AML-193 (cell line): ENCODE measurements at places on chromosomes 7 and 10.

GRCh38 chr10:75774783-75775490 lies 343.5 kb downstream of the LRMDA start:
- no peak for DNase-seq

DNA sequence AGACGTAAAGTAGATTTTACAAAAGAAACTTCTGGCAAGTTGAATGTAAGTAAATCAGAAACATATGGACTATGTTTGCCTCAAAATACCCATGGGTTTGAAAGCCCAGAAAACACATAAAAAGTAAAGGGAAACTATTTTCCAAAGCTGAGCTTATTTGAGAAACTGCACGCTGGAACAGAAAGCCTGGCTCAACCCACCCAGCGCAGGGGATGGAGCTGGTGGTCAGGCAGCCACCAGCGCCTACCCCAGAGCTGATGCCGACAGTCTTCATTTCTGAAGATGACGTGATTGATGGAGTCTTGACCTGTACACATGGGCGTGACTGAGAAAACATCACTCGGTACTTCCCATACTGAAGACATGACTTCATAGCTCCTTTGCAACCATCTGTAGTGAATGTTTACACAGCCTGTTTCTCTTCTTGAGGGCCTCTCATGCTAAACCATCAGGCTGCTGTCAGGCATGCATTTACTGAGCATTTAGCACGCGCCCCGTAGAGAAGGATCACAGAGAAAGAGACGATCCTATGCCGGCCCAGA lies 232.6 kb upstream of the AUTS2 start:
- no peak for DNase-seq

DNA sequence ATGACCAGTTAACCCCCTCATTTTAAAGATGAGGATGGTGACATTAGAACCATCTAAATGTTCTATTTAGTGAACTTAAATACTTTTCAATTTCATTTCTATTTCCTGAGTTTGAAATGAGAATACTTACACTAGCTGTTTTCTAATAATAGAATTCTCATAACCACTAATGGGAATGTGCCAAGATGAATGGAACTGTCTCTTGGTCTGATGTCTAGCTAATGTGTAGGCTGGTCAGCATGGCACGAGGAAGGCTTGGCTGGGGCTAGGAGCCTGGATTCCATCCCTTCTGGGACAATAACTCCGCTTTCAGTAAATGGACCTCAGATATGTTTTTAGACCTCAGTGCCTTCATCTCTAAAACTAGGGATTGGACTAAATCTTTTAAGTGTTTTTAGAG lies 185.8 kb upstream of the NRP1 start:
- no peak for DNase-seq

- DNase-seq, result peak; percentile 51
These were observed 9.1 kb downstream of the MDFIC start for GRCh38 chr7:114930829-114931655.

GRCh38 chr7:159032322-159032721 lies 112.3 kb downstream of the VIPR2 start:
- DNase-seq, result no peak

GRCh38 chr7:135913404-135913803 lies 63.8 kb downstream of the MTPN start:
- no peak for DNase-seq

DNA sequence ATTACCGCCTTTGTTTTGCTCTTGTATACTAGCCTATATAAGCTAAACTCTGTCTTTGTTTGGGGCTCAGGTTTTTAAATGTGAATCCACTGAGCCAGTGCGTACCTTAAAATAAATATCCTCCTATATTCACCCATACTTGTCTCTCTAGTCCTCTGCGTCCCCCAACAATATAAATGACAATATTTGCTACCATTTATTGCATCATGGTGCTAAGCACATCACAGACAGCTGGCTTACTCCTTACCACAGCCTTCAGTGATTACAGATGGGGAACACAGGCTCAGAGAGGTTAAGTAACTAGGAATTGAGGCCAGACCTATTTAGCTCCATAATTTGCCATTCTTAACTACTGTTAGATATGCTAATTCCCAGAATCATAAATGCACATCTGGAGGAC lies 3.4 kb upstream of the ADCK2 start:
- DNase-seq, result no peak

DNA sequence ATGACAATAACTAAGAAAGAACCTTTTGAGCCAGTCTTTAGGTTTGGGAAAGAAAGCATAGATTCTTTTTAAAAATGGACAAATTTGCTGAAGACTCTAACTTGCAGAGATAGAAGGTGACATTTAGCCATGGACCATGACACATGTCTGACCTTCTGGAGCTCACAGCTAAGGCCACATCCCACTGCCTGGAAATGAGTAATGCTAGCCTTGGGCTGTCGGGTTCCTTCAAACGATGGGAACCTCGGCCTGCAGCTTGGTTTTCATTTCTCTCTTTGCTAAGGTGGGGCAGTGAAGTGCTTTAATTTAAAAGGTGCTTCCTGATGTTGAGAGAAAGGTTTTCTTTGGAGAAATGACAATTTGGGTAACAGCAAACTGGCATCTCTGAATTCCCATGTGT lies 223.2 kb downstream of the FANK1 start:
- no peak for DNase-seq

DNA sequence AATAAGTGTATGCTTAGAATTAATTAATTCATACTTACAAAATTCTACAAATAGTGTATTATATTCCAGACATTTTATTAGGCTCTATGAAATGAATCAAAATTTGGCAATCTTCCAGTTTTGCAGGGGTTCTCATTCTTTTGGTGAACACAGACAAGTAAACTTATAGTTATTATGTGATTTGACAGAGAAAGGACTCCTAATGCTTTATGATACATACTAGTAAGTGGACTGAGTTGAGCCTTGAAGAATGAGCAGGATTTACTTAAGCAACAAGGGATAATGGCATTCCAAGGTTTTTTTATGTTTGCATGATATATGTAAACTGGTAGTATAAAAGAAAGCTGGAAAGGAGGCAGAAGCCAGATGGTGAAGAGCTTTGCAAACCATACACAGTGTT lies 145.7 kb upstream of the FERD3L start:
- no peak for DNase-seq

DNA sequence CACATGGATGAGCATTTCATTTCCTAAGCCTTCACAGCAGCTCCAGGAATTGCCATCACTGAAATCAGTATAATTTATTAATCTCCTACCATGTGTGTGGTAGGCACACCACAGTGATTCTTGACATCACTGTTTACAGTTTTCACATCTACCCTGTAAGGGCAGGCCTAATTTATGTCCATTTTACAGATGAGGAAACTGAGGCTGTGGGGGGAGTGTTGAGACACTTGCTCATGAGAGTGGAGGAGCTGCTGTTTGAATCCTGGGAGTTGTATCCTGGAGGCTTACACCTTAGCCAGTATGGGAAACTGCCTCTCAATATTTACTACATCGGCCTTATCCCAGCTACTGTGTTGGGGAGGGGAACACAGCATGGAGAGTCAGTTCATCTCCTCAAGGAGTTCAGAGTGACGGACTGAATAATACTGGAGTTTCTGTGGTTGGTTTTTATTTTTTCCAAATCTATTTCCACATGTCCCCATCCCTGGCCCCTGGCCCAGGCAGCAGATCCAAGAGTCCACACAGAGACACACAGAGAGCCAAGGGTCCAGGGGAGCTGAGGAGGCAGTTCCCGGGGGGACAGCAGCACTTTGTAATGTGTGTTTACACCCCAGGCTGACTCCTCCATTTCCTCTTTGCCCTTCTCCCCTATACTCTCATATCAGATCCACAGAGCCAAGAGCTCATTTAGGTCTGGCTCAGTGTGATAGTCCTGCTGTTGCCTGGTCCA lies 13.2 kb downstream of the UBTD1 start:
- no peak for DNase-seq

DNA sequence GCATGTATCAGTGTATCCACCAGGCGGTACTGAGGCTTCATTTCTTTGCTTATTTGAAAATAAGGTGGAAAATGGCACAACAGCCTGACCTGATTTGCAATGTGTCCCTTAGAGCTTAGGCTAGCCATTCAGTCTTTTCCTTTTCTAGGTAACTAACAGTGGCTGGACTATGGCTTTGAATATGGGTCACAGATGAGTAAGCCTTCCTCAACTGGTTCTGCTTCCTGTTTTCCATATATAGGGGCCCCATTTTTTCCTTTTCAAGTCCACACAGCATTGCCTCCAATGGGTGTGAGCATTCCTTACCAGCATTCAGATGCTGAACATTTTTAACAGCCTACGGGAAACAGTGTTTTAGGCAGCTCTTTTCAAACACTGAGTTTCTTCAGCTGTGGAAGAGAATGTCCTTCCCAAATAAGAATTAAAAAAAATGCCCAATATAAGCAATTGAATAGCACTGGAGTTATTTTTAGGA lies 3.9 kb upstream of the ITGB1 start:
- peak; percentile 27 for DNase-seq

DNA sequence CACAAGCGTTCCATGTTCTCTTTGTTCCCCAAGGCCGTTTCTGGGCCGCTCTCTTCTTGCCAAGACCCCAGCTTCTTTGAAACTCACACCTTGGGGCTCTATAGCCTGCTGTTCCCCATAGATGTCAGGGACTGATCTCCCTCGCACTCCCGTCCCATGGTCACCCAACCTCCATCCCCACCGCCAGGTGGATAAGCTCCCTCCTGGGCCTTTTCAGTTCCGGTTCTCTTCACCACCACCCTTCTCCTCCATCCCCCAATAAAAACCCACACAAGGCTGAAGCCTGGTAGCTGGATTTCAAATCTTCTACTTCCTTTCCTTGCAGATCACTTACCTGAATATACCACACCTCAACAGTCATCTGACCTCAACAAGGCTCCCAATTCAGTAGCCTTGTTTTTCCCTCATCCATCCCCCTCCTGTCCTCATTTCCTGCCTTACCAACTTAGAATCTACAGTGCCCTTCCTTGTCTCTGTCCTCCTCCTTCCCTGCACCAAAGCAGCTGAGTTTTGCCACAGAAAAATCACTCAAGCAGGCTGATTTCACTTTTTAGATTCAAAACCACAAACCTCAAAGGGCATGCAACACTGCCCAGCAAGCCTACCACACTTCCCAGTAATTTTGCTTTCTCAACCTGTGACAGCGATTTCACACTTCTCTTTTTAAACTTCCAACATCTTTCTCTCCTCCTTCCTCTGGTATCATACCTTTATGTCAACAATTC lies 7.7 kb downstream of the SLC37A3 start:
- peak; percentile 62 for DNase-seq

- DNase-seq, result no peak
These were observed 1.1 kb downstream of the ZNF511 start for GRCh38 chr10:133309720-133310398.

GRCh38 chr10:124802313-124802675 lies 675 bp downstream of the ABRAXAS2 start:
- peak; percentile 62 for DNase-seq

DNA sequence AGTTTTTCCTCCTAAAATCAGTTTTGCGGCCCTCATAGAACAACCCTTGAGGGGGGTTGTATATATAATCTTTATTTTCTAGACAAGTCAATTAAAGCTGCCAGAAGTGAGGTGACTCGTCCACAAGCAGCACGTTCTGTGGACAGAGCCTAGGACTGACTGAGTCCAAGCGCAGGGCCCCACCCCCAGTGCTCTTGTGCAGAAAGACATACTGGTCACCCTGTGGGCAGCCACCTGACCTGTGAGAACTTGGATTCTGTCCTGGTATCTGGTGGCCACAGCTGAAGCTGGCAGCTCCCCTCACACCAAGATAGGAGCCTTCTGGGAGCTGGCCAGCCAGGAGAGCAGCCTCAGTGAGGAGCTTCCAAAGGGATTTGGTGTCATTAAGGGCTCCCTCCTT lies 89.3 kb downstream of the GRK5 start:
- DNase-seq, result no peak

GRCh38 chr7:94700926-94701554 lies 45.1 kb upstream of the SGCE start:
- DNase-seq, result no peak

DNA sequence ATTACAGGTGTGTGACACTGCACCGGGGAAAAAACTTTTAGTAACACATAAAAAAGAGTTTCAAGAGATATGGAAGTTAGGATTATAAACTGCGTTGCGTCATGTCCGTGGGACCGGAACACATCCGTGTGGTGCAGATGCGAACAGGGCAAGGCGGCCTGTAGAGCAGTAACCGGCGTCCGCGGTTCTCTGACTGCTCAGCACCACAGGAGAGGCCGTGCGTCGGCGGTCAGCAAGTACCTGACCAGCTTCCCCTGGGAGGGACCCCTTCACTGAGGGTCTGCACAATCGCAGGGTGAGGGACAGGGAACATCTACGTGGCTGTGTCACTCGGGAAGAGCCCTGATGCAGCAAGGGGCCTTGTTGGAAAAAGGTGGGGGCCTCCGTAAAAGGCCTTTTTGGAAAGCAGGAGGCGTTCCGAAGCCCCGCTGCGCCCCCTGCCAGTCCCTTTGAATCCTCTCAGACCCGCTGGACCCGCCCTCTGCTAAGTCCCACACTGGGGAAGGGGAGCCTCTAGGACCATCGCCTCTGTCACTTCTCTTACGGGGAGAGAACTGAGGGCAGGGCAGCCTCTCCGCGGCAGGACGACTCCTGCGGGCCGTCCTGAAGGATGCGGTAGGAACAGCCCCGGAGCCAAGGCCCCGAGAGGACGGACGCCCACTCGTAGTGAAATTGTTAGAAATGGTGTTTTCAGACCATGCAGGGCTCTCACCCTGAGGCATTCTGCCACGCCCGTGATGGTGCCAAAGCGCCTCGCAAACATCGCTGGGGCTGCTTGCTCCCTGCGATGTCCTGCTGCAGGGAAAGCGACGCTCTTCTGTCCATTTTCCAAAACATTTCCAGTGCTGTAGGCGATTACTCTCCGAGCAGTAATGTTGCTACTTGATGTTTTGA lies 771.6 kb upstream of the COBL start:
- DNase-seq, result no peak

DNA sequence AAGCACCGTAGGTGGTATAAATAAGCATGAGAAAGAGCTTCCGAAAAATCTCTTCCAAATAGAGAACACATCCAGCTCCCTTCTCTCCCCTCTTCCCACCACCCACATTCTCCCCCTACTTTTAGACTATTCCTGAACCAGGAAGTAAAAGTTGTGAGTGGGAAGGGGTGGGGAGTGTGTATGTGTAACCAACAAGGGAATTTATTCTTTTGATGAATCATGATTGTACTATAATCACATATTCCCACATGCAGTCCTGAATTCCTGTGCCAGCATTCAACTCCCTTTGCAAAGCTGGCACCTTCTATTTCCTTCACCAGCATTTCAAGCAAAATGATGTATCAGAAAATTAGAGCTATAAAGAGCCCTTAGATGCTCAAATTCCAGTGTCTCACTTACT lies 230.6 kb upstream of the CHRM2 start:
- no peak for DNase-seq

GRCh38 chr7:153921408-153921807 lies 130.8 kb upstream of the DPP6 start:
- DNase-seq, result no peak

DNA sequence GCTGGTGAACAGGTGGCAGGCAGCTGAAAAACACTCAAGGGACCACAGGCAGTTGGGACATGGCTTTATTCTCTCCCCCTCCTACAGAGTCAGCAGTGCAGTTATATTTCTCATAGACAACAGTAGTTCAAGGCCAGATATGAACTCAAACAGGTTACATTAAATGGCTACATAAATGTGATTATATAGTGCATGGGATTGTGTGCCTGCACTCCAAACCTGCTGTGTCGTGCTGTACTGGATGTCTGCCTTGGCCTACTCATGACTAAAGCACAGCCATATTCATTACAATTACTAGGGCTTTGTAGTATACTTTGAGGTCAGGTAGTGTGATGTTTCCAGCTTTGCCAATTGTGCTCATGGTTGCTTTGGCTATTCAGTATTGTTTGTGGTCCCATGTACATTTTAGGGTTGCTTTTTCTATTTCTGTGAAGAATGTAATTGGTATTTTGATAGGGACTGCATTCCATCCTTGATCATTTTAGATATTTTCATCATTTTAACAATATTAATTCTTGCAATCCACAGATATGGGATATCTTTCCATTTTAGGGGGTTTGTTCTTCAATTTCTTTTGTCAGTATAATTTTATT lies 393.6 kb downstream of the CNTNAP2 start:
- DNase-seq, result no peak
